Right cardiac atrium (tissue), 5 donors: ENCODE measurements at places on chromosomes 11 and 22. TPM values are rescaled to one million over a fixed set of nuclear protein-coding genes. Genes with fewer than 3 reads are reported as not detected.

DNA sequence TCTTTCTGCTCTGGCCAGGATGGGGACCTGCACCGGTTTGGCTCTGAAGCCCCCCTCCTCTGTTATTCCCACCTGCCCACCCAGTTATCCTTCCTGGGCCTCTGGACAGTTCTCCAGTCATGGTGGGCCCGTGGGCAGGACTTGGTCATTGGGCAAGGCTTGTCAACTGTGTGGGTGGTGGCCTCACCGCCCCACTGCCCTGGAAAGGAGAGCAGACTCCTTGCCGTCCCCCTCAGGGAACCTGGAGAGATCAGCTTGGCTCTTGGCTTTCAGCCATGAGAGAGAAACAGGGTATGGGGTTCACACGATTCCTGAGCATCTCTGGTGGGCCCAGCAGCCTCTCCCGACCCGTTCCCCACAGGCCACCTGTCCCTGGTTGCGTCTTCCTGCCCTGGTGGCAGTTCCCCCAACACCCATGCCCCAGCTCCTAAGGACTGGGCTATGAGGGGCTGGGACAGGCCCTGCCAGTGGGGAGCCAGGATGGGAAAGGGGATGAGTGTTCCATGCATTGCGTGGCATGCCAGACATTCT, 92.3 kb downstream of the MORC2 start:
- no peak for DNase-seq

DNA sequence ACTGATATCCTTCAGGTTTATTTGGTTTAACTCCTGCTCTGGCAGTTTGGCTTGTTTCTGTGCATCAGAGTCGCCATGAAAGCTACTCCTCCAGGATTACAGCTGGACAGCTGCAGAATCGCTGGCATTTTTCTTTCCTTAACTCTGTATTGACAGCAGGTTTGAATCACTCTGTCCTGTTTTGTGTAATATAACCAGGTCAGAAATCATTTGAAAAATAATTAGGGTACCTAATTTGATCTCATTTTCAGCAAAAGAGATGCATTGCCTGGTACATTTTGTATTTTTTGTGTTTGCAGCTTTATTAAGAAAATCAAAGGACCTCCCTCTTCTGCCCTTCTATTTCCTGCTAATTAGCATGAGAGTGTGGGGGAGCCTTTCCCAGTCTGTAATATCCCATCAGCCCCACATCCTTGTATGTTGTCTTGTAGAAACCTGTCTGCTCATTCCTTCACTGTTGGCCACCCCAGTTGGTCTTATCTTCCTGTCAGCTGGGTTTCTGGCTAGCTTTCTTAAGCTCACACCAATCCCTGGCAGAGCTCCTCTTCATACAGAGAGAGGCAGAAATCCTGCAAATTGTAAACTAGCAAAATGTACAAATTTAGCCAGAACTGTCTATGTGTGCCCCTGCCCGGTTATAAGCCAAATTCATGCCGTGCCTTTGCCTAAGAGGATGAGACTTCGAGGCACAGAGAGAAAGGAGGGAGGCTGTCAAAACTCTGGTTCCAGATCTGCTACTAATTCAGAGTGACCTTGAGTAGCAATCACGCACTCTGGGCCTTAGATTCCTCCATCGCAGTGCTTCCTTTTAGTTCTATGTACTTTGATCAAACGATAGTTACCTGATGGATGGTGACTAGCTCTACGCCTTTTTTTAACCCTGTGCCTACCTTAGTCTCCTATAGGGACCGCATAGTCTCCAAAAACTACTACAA, 200.6 kb downstream of the NAV2 start:
- DNase-seq, result no peak

The YPEL1 gene
- polyA plus RNA-seq, result 4.1 TPM

DNA sequence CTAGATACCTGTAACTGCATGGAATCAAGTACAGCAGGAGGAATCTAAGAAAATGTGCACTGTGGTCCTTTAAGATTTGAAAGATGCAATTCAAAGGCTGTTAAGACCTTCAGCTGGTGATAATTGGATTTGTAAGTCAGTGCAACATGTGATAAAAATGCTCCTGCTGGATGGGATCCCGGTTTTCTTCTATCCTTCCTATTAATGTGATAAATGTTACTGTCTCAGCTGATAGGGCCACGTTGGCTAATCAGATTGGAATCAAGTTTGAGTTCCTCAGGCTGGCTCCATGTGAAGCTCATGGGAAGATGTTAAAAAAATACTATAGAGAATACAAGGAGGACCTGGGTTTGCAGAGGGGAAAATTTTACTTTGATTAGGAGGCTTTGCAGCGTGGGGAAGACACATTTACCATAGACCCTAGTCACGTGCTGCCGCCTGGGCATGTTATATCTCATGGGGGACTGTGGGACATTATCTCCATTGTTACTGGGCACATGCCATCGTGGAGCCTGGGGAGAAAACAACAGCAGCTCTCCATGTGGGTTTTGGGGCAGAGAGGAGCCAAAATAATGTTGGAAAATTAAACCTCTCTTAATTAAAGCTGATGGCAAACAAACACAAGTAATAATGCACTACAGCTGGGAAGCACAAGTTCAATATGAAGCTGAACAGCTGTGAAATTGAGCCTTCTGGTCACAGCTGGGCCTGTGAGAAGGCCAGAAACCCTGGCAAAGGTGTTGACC, 652.5 kb downstream of the NTM start:
- DNase-seq, result peak; percentile 41

- DNase-seq, result no peak
These were observed 28.6 kb upstream of the APOL5 start for GRCh38 chr22:35688913-35689675.

DNA sequence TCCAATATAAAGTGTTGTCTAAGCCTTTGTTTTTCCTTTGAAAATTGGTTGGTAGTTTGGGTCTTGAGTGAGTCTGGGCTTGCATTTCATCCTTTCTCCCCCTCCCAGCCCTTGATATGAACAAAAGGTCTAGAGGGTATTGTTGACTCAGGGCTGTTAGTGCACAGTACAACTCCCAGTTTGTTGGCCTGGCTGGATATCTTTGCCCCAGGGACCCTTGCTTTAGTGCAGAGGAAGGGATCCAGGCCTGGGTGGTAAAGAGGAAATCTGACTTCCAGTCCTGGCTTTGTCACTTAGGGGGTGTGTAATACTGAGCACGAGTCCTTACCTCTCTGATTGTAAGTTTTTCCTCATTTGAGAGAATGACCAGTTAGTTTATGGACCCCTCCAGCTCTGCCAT, 330.4 kb downstream of the TMEM135 start:
- DNase-seq, result no peak

- no peak for DNase-seq
These were observed 129.5 kb upstream of the SESN3 start for GRCh38 chr11:95360377-95361075.

DNA sequence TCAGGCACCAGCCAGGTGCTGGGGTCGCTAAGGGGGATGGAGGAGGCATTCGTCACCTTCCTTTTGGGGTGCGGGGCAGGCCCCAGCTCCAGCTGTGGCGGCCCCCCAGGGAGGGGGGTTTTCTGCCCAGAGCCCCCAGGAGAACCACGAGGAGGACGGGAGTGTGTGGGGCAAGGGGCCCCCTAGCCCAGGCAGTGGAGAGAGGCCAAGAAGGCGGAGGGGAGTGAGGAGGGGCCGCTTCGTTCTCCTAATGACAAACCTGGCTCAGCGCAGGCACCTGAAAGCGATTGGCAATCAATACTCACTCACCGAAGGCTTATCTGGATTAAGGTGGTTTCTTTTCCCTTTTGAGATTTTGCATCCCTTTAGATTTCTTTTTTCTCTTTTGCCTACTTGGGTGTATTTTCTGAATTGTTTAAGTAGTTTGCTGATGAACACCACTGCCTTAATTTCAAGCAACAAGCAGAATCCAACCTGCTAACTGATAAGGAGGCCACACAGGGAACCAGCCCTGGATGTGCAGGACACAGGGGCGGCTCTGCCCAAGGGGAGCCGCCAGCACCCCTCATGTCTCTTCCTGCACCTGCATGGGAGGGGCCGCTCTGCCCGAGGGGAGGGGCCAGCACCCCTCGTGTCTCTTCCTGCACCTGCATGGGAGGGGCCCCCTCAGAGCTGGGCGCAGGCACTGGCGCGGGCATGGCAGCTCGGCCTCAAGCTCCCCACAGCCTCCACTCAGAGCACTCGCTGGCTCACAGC, 122.3 kb downstream of the BRD1 start:
- no peak for DNase-seq

The DRD2 gene
- polyA plus RNA-seq, result 0.05 TPM

DNA sequence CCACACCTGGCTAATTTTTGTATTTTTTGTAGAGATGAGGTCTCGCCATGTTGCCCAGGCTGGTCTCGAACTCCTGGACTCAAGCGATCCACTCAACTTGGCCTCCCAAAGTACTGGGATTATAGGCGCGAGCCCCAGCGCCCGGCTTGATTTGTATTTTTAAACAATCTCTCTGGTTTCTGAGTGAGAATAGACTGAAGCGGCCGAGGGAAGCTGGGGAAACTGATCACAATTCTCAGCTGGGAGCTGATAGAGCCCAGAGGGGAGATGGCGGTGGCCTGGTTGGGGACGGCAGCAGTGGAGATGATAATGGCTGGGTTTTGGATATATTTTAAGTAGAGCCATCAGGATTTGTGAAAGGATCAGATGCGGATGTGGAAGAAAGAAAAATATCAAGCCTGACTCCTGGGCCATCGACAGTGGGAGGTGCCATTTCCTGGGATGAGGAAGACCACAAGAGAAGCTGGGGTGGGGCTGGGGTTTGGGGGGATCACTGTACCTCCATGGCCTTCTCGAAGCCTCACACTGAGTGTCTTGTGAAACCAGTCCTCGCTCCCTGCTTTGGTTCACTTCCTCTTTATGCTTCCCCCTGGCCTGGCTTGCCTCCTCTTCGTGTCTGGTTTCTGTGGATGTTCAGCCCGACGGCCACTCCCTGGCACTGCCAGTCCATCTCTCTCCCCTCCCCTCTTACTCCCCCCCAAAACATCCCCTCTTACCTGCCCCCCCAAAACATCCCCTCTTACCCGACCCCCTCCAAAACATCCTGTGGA, 51.9 kb downstream of the IGLL1 start:
- DNase-seq, result no peak
